ENCODE measurements at places on chromosomes 12 and 14. TPM values are rescaled to one million over a fixed set of nuclear protein-coding genes. Genes with fewer than 3 reads are reported as not detected.

NRL gene
- 1.5 TPM for total RNA-seq

AQP2 gene
- total RNA-seq, result not detected

SLC22A17 gene
- total RNA-seq, result 18.1 TPM

CRIP1 gene
- 5.0 TPM for total RNA-seq

KCNMB4 gene
- total RNA-seq, result under 0.01 TPM

KANSL2 gene
- total RNA-seq, result 48.1 TPM

INHBC gene
- not detected for total RNA-seq

RPL10L gene
- not detected for total RNA-seq

APOLD1 gene
- 3.3 TPM for total RNA-seq

TAS2R19 gene
- 7.6 TPM for total RNA-seq

KRT5 gene
- not detected for total RNA-seq

INHBE gene
- total RNA-seq, result 0.88 TPM

AMHR2 gene
- not detected for total RNA-seq

ANHX gene
- not detected for total RNA-seq

INSM2 gene
- not detected for total RNA-seq

WNT1 gene
- total RNA-seq, result not detected

RNF212B gene
- not detected for total RNA-seq

GRCh38 chr12:13093191-13093847 is 10.1 kb downstream of the GSG1 start:
- peak; percentile 78 for DNase-seq

DNA sequence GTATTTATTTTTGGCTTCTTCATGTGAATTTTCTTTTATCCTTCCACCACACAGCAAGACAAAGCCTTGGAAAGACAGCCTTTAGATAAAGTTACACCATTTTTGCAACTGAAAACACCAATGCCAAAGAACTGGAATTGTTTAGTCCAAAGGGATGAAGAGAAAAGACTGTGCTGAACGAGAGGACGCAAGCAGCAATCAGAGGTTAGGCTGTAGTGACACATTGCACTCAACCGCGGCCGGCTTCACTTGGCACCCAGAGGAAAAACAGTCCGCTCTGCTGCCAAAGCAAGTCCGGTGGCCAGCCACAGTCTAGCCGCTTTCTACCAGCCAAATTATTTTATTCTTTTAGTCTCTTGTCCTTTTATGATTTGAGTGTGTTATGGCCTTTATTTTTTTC is 49.1 kb upstream of the KCNJ8 start:
- no peak for DNase-seq

GRCh38 chr12:87425942-87426554 is 603.2 kb downstream of the C12orf50 start:
- DNase-seq, result no peak

- no peak for DNase-seq
These were observed 111.5 kb upstream of the KITLG start for GRCh38 chr12:88691811-88692210.

DNA sequence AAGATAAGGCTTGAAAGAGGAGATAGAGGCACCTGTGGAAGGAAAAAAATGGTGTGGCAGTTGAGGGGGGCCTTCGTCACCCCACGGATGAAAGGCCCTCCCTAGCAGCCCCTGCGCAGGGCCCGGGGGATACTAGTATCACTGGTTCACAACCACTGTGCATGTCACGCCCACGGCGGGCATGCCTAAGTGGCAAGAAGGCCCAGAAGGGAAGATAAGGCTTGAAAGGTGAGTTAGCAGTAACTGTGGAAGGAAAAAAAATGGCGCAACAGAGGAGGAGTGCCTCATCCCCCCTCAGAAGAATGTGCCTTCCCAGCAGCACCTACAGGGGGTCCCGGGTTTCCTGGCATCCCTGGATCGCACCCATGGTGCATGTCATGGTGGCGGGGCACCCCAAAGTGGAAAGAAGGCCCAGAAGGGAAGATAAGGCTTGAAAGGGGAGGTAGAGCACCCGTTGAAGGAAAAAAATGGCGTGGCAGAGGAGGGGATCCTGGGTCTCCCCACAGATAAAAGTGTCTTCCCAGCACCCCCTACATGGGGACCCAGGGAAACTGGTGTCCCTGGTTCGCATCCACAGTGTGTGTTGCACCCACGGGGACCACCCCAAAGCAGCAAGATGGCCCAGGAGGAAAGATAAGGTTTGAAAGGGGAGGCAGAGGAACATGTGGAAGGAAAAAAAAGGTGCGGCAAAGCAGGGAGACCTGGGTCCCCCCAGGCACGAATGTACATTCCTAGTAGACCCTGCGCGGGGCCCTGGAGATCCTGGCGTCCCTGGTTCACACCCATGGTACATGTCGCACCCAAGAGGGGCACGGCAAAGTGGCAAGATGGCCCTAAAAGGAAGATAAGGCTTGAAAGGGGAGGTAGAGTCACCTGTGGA is 279.2 kb downstream of the ALG10 start:
- DNase-seq, result no peak

- no peak for DNase-seq
These were observed 116.6 kb downstream of the TSPAN9 start for GRCh38 chr12:3193755-3194154.

DNA sequence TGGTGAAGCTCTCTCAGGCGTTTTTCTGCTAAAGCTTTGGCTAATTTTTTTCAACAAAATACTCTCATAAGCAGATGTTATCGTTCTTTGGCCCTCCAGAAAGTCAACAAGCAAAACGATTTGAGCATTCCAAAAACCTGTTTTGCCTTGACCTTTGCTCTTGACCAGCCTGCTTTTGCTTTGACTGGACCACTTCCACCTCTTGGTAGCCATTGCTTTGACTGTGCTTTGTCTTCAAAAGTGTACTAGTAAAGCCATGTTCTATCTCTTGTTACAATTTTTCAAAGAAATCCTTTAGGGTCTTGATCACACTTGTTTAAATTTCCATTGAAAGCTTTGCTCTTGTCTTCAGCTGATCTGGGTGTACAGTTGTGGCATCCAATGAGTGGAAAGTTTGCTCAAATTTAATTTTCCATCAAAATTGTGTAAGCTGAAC is 10.7 kb upstream of the ARID4A start:
- no peak for DNase-seq

- no peak for DNase-seq
These were observed 19.5 kb downstream of the PRICKLE1 start for GRCh38 chr12:42570076-42570475.

DNA sequence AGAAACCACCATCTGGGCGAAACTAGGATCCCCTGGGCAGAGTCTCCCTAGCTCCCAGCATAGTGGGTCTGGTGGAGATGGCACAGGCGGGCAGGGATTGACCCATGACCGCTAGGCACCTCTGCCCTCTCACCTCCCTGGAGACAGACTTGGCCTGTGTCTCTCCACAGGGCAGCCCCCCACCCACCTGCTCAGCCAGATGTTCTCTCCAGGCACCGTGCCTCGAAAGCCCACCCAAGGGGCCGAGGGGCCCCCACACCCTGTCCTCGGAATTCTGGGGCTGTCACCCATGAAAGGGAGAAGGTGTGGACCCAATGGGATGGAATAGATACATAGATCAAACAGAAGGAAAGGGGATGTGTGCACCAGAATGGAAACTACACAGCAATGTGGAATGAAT is 229.1 kb upstream of the RTL1 start:
- DNase-seq, result no peak

GRCh38 chr12:53179687-53180219 is 769 bp upstream of the ZNF740 start:
- no peak for DNase-seq

- DNase-seq, result no peak
These were observed 509.1 kb downstream of the PCNX1 start for GRCh38 chr14:71416392-71416791.

DNA sequence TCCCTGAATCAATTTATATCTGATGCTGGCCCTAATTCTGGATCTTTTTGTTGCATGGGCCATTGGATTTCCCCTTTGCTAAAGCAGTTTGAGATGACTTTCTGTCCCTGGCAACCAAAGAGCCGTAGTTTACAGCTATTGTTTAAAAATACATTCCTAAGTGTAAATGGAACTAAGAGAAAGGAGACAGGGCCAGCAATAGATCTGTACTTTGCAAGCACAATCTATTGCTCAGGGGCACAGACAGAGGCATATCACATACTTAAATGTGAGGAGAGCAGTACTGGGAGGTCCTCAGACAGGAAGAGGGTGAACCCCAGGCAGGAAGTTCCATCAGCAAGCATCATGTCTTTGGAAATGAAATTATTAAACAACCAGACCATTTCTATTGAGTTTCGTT is 126.6 kb downstream of the ZFP36L1 start:
- DNase-seq, result no peak

DNA sequence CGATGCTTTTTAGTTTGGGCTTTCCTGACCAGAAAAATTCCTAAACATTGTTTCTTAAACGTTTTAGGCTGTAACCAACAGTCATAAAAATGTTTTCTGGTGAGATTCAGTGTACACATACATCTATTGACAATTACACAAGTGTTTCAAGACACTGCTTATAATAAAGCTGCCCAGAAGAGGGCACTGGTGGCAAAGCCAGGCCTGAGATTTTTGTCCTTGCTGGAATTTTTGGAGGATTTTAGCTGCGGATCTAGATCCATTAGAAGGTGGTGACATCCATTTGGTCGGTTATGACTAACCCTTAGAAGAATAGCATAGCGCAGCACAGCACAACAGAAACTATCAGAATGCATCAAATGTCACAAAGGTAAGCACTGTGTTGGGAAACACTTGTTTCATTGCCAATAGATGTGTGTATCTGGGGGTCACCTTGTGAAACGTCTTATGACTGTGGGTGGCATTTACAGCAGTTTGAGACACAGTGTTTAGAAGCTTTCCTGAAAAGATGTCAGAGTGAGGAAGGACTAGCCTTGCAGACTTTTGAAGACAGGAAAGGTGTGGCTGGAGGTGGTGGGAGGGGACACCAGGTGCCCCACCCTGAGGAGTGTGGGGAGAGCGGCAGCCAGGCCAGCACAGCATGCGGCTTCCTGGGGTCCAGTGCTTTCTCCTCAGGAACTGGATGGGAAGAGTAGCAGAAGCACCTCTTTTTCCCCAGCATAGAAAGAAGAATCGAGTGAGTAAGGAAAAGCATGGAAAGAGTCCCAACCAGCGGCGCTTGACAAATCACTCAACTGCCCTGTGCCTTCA is 54.7 kb upstream of the FKBP4 start:
- DNase-seq, result no peak

GRCh38 chr12:9948606-9949296 is 16.6 kb upstream of the CLEC2A start:
- no peak for DNase-seq

GRCh38 chr12:100539202-100539601 is 34.3 kb upstream of the GAS2L3 start:
- no peak for DNase-seq

DNA sequence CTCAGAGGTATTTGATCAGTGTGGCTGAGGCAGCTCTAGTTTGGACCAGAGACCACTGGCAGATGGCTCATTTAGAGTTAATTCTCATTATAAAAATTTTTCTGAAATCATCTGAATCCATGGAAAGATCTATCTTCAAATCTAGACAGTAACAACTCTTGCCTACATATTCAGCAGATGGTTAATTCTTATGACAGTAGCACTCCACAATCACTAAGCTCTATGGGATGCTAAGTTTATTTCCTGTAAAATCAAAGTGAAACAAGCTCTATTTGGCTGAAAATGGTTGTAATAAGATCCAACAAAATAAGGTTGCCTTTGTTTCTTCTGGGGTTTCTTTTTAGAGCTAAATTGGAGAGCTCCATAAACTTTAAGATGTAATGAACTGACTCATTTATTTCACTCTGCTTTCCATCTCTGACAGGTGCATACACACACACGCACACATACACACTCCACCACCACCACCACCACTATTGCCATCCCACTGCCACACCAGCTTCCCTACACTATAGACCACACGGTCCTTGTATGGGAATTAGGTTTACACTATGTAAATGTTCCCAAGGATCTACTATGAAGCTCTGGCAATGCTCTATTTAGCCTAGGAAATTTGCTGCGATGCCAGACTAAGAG is 293.1 kb downstream of the RPAP3 start:
- DNase-seq, result no peak

DNA sequence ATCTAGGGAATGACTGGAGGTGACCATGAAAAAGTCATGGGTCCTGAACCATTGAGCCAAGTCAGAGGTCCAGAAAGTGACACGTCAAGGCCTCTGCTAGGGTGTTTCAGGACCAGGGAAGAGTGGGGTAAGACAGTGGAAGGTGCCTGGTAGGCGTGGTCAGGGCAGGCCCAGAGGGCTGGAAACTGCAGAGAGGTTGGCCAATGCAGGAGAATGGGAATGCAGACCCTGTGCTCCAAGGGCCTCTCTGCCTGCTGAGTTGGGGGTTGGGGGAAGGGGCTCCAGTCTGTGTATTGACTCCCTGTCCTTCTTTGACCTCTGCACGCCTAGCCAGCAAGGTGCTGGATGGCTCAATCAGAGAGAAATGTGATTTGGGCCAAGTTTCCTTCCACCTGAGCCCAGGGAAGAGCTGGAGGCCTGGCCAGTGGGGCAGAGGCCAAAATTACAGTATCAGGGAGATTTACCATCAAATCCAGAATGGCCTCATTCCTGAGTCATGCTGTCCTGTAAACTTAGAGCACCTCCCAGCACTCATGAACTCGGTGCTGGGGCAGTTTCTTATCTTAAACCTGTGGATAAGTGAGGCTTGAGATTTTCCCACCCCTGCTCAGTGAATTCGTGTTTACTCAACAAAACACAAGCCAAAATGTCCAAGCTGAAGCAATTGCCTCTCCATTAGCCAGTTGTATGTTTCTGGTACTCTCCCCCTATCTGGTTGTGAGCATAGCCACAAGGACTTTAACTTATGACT is 24.4 kb downstream of the IRF2BPL start:
- DNase-seq, result no peak

DNA sequence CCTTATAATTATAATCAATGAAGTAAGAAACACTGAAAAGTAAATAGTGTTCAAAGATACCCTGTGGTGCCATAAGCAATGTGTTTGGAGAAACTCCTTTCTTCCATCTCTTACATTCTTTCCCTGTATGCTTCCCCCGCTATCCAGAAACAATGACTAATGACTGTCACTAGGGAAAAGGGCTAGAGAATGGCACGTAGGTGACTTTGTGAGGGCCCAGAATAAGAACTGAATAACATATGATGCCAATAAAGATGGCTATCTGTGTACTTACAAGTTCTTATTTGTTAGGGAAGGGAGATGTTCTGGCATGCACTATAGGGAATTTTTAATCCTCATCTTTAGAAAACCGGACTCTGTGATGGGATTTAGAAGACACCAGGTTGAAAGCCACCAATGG is 4.7 kb upstream of the KRT7 start:
- peak; percentile 62 for DNase-seq

- no peak for DNase-seq
These were observed 933.8 kb downstream of the TMEM121 start for GRCh38 chr14:106459971-106460730.

GRCh38 chr12:66329941-66330340 is 27.6 kb downstream of the HELB start:
- peak; percentile 90 for DNase-seq

DNA sequence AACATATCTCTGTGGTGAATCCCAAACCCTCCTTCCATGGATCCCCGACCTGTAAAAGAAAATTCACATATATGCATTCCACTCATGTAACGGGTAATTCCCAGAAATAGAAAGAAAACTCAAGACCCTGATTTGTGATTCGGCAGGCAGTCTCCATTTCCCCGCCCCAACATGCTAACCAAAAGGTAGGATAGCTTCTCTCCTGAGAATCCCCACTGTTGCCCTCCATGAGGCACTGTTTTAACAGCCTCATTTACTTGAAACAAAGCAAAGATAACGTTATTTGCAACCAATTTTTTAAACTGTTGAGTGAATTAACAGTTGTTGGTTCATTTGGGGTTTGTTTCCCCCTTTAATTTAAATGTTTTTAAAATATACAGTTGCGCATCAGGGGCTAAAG is 774 bp upstream of the SLC2A13 start:
- no peak for DNase-seq

GRCh38 chr12:765840-766239 is 13.5 kb downstream of the WNK1 start:
- no peak for DNase-seq

- no peak for DNase-seq
These were observed 13.9 kb downstream of the EVL start for GRCh38 chr14:100078997-100079725.
